ENCODE measurements at places on chromosomes 13 and 19. TPM values are rescaled to one million over a fixed set of nuclear protein-coding genes. Genes with fewer than 3 reads are reported as not detected.
A peak's percentile ranks its signal among the peaks of the same experiment; 100 is the strongest.

- no peaks in the 10 kb centered on the region for H3K36me3 ChIP-seq
- no peaks in the 10 kb centered on the region for H3K4me1 ChIP-seq
- peaks cover 70% of the 10 kb centered on the region for H3K27me3 ChIP-seq
- H3K27ac ChIP-seq = no peak overlapping the region
- DNase-seq = no peak
These were observed 5.5 kb downstream of the EBI3 start for GRCh38 chr19:4234862-4235201.

DNA sequence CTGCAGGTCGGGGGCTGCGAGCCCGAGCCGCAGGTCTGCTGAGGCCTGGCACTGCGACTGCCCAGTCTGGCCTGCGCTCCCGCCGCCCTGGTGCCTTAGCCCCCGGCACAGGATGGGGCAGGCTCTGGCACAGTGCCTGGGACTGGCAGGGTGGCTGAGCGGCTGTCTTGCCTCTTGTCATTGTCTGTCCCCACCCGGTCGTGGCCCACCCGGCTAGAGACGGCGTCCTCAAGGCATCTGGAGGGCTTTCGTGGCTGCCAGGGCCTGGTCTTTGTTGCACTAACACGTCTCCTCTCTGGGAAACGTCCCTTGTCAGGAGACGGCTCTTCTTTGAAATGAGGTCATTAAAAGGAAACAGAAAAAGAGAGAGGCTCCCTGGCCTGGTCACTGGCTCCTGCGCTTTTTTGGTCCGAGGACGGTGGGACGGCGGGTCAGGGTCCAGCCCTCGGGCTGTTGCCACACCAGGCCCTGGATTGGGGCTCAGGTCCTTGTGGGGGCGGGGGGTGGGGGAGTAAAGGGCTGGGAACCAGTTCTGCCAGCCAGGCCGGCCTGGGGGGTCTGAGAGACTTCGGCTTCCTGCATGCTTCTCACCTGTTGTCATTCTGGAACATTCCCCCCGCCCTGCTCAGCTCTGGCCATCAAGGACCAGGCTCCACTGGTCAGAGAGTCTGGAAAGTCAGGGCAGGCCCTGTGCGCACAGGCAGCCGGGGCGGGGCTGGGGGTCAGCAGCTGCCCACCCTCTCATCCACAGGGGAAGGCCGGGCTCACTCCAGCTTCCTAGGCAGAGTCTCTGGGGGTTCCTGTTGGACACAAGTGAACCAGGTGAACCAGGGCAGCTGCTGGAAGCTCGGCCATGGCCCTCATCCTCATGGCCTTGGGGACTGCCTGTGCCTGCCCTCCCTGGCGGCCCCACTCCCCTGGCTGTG is 6.2 kb upstream of the ZNF554 start:
- DNase-seq = no peak
- peaks cover 23% of the 10 kb centered on the region for H3K36me3 ChIP-seq
- no peaks in the 10 kb centered on the region for H3K4me1 ChIP-seq

GRCh38 chr13:64928696-64929499 is 2301.2 kb downstream of the PCDH9 start:
- H3K4me1 ChIP-seq = no peaks in the 10 kb centered on the region
- no peaks in the 10 kb centered on the region for H3K36me3 ChIP-seq
- H3K27ac ChIP-seq = no peak overlapping the region
- H3K27me3 ChIP-seq = no peaks in the 10 kb centered on the region
- no peak overlapping the region for H3K4me3 ChIP-seq
- no peak for DNase-seq

- no peak overlapping the region for H3K27ac ChIP-seq
- H3K27me3 ChIP-seq = no peaks in the 10 kb centered on the region
- H3K4me3 ChIP-seq = no peak overlapping the region
- H3K36me3 ChIP-seq = no peaks in the 10 kb centered on the region
These were observed 220.8 kb upstream of the MAB21L1 start for GRCh38 chr13:35697186-35697730.

DNA sequence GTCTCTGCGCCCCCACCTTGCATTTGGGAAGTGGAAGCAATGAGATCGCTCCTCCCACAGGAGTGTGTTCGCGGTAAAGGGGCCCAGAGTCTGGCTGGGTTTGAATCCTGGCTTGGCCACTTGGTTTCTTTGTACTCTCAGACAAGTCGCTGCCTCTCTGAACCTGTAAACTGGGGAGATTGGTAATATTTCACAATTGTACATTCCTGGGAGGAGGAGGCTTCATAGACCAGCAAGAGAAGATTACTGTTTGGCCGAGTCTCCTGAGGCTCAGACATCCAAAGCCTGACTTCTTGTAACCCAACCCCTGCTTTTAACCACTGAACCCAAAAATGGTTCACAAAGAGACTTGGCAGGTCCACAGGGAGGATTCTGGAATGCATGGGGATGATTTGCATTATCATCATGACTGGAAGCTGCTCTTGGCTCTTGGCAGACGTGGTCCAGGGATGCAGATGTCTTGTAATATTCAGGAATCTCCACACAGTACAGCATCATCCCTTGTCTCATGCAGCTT is 13.6 kb upstream of the STRN4 start:
- H3K4me1 ChIP-seq = no peaks in the 10 kb centered on the region
- DNase-seq = peak; percentile 52
- H3K36me3 ChIP-seq = peaks cover 12% of the 10 kb centered on the region
- H3K27me3 ChIP-seq = no peaks in the 10 kb centered on the region

DNA sequence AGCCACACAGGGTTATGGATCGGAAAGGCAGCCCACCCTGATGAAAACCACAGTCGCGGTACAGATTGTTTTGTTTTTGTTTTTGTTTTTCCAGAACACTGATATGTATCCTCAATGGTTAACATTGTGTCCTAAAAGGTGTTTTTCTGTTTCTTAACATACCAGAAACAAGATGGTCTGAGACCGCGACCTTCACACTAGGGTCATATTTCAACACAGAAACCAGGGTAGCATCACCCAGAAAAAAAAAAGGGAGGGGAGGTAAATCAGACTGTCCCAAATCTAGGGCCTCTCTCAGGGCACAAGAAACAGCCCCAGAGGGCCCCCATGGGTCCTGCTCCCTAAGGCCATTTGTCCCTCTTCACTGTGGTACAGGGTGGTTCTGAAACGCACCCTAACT is 66.5 kb downstream of the INSR start:
- no peaks in the 10 kb centered on the region for H3K27me3 ChIP-seq
- DNase-seq = no peak
- no peak overlapping the region for H3K4me3 ChIP-seq

DNA sequence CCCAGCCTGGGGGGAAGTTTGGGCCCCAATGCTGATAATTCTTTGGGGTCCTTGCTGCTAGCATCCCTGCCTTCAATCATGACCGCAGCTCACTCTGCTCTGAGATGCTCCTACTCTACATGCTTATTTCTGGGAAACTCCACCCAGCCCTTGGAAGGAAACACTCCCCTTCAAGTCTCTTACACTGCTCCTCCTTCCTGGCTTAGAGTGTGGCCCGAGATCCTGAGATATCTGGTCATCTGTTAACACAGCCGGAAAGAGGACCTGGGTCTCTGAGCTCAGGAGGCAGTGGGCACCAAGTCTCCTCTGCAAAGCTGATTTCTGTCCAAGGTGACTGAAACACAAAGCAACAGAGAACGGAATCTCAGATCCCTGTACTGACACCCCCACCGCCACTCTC is 33.0 kb downstream of the CYP4F2 start:
- DNase-seq = no peak
- H3K27me3 ChIP-seq = peaks cover 20% of the 10 kb centered on the region
- no peaks in the 10 kb centered on the region for H3K4me1 ChIP-seq
- H3K4me3 ChIP-seq = no peak overlapping the region
- no peaks in the 10 kb centered on the region for H3K36me3 ChIP-seq

- no peaks in the 10 kb centered on the region for H3K4me1 ChIP-seq
- H3K36me3 ChIP-seq = no peaks in the 10 kb centered on the region
- H3K27ac ChIP-seq = no peak overlapping the region
These were observed 30.5 kb upstream of the ATP12A start for GRCh38 chr13:24649688-24650043.

GRCh38 chr13:29763436-29764180 is 86.8 kb downstream of the UBL3 start:
- no peak overlapping the region for H3K27ac ChIP-seq
- peaks cover 30% of the 10 kb centered on the region for H3K36me3 ChIP-seq
- no peak overlapping the region for H3K4me3 ChIP-seq
- H3K4me1 ChIP-seq = peaks cover 12% of the 10 kb centered on the region
- no peak for DNase-seq

- H3K27ac ChIP-seq = no peak overlapping the region
- H3K4me3 ChIP-seq = no peak overlapping the region
- peaks cover 35% of the 10 kb centered on the region for H3K4me1 ChIP-seq
- H3K27me3 ChIP-seq = no peaks in the 10 kb centered on the region
- no peak for DNase-seq
These were observed 10.8 kb downstream of the GPR183 start for GRCh38 chr13:99296398-99296797.

DNA sequence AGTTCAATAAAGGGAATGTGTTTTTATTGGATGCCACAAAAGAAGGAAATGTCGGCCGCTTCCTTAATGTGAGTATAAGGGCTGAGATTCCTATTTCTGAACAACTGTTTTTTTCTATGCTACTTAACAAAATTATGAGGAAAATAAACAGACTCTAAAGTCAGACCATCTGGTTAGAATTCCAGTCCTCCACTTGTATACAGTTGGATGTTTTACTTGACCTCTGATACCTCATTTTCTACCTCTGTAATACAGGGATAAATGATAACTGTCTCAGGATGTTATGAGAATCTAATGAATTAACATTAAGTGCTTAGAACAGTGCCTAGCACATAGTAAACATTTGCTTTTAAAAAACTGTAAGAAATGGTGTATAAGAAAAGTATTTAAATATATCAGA is 7.2 kb upstream of the PHF11 start:
- H3K36me3 ChIP-seq = peaks cover 57% of the 10 kb centered on the region
- H3K4me3 ChIP-seq = no peak overlapping the region
- no peak for DNase-seq

Gene HCST
- 11.3 TPM for polyA plus RNA-seq

Gene OXGR1
- not detected for polyA plus RNA-seq

Gene PROZ
- not detected for polyA plus RNA-seq

Gene CEACAM19
- 2.0 TPM for polyA plus RNA-seq

Gene TMEM38A
- 13.6 TPM for polyA plus RNA-seq

Gene CYP4F2
- polyA plus RNA-seq = 0.13 TPM

Gene OR4F17
- not detected for polyA plus RNA-seq
